HEK293T (cell line): ENCODE measurements at places on chromosomes 2 and 18.

DNA sequence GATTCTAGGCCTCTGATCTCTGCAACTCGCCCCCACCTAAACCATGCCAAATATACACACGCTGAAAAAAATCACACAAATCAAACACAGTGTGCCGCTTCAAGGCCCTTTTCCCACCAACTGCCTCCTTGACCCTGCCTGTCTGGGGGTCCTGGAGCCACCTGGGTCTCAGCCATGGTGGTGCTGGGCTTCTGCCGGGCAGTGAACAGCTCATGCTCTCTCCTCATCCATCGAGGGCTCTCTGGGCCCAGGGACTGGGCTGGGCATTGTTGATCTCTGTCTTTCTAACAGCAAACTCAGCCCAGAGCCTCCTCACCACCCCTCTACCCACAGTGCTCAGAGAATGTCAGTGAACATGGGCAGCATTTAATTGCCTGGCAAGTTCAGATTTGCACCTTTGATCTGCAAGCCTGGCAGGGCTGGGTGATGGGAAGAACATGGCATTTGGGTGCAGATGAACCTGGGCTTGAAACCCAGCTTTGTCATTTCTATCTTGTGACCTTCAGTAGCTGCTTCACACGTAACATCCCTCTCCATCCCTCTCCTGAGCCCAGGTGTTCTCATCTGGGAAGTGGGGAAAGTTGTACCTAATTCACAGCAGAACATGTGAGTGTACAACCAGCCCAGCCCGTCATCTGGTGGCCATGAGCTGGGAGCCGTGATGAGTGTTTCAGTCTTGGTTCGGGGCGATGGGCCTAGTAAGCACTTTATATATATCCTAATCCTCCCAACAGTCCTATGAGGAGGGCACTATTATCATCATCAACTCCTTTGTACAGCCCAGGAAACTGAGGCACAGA lies 46.1 kb downstream of the SDC1 start:
- DNase-seq, result no peak

GRCh38 chr18:54860941-54861340 lies 32.7 kb downstream of the RAB27B start:
- DNase-seq, result no peak

DNA sequence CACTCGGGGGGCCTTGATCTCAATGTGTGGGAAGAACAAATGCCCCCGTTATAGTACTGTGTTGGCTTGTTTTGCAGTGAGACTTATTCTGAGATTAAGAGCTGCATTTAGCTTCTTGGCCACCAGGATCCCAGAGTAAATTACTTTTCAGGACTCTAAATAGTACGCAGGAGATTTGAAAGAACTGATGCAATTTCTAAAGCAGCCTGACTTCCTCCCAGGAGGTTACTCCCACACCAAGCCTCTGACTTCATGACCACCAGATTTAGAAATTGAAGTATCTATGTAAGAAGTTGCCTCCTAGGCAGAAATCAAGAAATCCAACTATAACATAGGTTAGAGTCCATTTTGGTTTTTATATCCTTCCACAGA lies 67.0 kb downstream of the FEZ2 start:
- DNase-seq, result no peak

GRCh38 chr2:133346654-133347053 lies 221.6 kb downstream of the NCKAP5 start:
- no peak for DNase-seq

- no peak for DNase-seq
Measured at GRCh38 chr2:52995424-52995823, 772.2 kb upstream of the CHAC2 start.

DNA sequence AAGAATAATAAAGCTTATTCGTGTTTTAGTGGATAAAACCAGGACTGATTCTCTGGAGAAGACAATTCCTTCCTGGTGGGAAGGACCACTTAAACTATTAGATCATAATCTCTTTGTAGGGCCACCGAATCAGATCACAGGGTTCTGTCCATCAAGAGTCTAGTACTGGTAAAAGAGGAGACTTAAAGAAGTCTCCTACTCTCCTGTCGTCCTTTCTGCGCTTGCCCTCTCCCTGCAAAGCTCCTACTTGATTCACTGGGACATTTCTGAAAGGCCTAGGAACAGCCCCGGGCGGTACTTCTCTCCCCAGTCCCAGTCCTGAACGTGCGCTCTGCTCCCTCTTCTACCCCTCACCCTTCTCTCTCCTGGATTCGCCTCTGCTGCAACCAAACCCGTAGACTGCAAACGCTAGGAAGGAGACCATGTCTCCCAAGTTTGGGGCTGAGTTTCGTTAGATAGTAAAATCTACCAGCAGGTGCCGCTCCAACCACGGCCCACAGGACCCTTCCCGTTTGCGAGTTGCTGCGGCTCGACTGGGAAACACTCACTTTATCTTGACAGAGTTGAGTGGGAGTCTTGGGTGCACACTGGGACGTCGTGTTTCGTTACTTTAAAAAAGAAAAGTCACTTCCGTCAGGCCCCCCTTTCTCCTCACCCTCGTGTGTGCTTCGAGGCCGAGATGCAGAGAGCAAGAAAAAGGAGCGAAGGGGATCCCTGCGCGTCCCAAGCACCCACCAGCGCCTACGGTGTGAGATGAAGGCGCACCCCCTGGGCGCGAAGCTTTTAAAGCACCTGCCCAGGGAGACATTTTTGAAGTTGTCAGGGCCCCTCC lies 923 bp downstream of the FIGLA start:
- DNase-seq, result peak; percentile 77

- DNase-seq, result no peak
Measured at GRCh38 chr2:170202437-170202836, 24.5 kb downstream of the MYO3B start.

DNA sequence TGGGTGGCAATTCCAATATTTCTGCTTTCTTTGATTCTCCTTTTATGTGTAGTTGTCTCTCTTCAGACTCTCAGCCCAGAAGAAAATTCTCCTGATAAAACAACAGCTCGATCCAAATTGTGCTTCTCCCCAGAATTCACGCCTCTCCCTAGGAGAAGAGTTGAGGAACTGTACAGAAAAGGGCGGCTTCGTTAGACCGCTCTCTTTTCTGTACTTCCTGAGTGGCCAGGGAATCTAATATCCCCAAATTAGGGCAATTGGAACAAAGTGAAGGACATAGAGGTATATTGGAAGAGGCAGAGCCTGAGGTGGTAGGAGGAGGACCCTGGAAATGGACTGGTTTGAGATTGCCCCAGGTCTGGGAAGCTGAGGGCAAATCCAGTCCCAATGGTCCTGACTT lies 5.6 kb downstream of the ADCYAP1 start:
- DNase-seq, result no peak

DNA sequence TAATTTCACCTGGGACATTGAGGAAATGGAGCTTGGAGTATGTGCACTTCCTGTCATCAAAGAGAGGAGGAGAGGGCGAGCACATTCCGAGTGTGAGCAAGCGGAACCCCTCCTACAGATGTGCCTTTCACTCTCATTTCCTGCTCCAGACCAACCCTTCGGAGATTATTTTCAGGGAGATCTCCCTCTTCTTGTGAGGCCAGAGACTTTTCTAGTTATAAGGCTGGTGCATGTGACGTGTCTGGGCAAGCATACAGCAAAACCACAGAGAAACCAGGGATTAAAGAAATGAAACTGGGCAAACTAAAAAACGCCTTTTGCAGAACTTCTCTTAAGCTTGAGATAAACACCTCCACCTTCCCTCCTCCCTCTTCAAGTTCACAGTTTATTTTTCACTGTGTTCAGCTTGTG lies 409.2 kb upstream of the TCF4 start:
- no peak for DNase-seq

DNA sequence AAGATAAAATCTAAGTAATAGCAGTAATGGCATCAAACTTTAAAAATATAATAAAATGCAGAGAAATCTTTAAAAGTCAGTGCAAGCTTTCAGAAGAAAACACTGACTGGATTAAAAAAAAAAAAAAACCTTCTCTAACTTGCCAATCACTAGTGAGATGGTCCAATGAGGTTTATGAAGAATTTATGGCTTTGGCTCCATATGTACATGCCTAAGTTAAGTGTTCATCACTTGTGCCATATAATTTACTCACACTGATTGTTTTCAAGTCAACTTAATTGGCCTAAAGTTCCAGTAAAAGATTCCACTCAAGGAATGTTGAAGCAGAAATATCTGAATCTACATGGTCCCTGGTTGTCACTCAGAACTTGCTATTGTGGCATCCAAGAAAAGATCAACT lies 40.7 kb upstream of the RAB27B start:
- no peak for DNase-seq

DNA sequence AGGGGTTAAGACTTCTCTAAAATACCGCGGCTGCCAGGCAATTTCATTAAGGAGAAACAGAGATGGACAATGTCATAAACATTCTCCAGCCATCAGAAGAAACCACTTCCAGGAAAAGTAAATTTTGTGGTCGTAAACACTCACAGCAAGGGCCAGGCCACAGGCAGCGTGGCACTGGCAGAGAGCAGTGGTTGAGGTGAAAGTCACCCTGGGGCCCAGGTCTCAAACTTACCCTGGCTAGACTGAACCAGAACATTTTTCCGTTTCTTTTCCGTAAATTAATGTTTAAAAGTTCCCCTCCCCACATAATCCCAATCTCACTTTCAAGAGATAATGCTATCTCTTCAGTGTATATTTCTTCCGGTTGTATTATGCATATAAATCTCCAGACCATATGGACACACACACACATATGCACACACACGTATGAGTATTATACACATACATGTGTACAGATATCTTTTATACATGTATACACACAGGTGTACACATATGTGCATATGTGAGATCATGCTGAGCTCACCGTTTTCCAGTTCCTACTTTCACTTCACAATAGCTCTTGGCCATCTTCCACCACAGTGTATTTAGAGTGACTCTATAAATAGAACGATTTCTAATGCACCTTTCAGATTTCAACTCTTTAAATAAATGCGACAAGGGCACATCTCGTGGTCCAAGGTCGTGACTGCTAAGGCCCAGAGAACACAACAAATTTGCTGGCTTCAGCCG lies 90.1 kb downstream of the MALT1 start:
- DNase-seq, result no peak
